ENCODE measurements at places on chromosomes 13 and 19.

DNA sequence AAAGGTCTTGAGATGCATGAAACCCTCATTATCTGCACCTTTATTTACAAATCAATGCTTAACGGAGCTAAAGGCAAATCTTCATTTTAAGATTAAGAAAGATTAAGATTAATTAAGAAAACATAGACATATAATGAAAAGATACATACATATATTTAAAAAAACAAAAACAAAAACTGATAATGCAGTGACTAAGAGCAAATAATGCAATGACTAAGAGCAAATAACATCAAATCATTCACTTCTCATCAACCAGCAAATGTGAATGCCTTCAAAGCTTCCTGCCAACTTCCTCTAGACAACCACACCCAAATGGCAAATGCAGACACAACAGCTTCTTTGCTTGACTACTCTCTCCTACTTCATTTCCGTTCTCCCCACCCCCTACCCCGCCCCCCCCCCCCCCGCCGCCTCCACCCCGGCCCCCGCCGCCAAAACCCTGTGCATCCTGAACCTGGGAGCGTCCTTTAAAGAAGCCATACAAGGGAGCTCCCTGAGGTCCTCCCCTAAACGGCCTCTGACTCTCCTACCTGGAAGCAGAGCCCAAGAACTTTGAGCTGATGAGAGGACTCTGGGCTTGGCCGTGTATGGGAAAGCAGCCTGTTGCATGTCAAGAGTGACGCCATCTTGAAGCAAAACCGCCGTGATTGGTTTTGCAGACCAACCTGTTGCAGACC is 24.5 kb downstream of the TEX101 start:
- no peak for DNase-seq

DNA sequence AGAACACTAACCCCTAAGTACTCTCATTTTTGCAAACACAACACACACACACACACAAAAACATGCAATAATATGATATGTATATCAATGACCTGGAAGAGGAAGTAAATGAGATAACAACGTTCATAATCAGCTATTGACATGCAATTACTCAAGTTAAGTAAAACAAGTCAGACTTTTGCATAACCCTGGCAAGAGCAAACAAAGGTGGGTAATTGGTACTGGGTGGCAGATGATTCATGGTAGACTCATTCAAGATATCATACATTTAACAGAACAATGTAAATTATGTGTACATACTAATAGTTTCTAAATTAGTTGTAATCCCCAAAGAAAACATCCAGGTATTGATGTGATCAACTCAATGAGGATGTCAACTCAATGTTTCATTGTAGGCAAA is 508.8 kb downstream of the DACH1 start:
- DNase-seq, result no peak

GRCh38 chr19:55347442-55348009 is 7.0 kb downstream of the COX6B2 start:
- no peak for DNase-seq

GRCh38 chr13:103031332-103031873 is 34.8 kb downstream of the SLC10A2 start:
- no peak for DNase-seq

DNA sequence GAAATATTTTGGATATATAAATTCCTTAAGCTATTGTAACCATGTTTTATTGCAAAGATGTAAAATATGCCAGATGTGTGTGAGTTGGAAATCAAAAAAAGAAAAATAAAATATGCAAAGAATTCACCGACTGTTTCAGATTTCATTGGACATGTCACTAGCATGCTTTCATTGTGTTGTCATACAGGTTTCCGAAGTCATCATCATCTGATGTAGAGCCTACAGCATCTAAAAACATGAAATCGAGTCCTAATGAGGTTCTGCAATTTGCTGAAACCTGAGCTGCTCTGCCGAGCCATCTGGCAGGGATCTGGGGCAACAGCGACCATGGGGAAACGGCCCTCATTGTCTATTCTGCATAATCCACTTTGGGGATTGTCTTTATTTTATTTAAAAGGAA is 196.1 kb upstream of the MAB21L1 start:
- no peak for DNase-seq

GRCh38 chr19:34215006-34215665 is 39.2 kb upstream of the GARRE1 start:
- DNase-seq, result no peak

Measured in GM12892 (cell line).